Activated CD8-positive, alpha-beta memory T cell treated with anti-CD3 and anti-CD28 coated beads, Interleukin-2, amount 10 ng/mL, durations not matched to agents 7 days and 5 days (primary cell): ENCODE measurements at places on chromosomes 2 and 18. TPM values are rescaled to one million over a fixed set of nuclear protein-coding genes. Genes with fewer than 3 reads are reported as not detected.
A peak's percentile ranks its signal among the peaks of the same experiment; 100 is the strongest.

The SATB2 gene
- total RNA-seq, result 0.09 TPM

GRCh38 chr18:79283131-79283810 lies 112.5 kb upstream of the NFATC1 start:
- H3K4me3 ChIP-seq, result no peak overlapping the region
- H3K36me3 ChIP-seq, result peaks cover 9% of the 10 kb centered on the region
- H3K4me1 ChIP-seq, result peaks cover 1% of the 10 kb centered on the region
- no peaks in the 10 kb centered on the region for H3K27me3 ChIP-seq
- H3K27ac ChIP-seq, result no peak overlapping the region
- no peak for DNase-seq

The TNS1 gene
- 4.4 TPM for total RNA-seq

DNA sequence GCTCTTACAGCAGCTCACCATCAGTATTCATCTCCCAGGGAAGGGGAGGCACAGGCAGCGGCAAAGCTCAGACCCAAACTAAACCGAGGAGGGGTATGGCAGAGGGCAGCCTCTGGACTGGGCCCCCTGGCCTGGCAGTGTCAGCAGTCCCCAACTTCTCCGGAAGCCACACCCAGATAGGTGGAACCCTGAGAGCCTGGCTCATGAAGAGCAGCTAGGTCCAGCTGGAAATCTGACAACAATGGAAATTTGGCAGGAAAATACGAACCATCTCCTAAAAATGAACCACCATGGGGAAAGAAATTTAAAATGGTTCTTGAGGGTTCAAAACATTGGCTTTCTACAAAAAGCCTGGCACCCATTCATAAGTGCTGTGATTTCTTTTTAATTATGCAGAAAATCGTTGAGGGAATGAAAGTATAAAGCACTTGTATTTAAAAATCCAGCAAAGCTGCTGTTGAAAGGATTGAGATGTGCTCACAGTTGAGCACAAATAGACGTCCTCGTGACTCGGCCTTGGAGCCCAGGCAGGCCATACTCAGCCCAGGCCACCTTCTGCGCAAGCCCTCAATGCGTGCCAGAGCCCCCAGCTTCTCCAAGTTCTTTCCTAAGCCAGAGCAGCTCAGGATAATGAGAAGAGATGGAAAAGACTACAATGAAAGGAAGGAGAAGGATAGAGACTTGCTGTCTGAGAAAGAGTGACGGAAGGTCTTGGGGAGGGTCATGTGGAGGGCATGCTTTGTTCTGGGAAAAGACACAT lies 93.0 kb downstream of the COL6A3 start:
- H3K4me1 ChIP-seq, result no peaks in the 10 kb centered on the region
- H3K4me3 ChIP-seq, result no peak overlapping the region
- H3K27me3 ChIP-seq, result peaks cover 10% of the 10 kb centered on the region
- H3K27ac ChIP-seq, result no peak overlapping the region
- H3K36me3 ChIP-seq, result no peaks in the 10 kb centered on the region
- DNase-seq, result no peak

The SCN2A gene
- 0.21 TPM for total RNA-seq

The UGT1A7 gene
- not detected for total RNA-seq

The ECEL1 gene
- 0.21 TPM for total RNA-seq

DNA sequence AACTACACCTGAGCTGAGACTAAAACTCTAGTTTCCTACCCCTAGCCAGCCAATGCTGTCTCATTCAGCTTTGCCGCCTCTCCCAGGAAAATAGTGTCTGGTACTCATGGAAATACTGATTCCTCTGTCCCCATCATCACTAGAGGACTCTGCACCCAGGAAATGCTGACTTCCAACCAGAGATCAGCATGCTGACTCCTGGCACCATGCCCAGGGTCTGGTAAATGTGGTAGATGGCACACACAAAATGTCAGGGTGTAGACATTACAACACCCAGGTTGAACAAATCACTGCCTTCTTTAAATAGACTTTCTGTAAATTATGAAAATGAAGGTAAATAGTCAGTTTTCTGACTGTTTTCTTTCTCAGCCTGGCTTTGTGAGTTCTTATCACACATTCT lies 307.3 kb upstream of the CHAC2 start:
- no peaks in the 10 kb centered on the region for H3K4me1 ChIP-seq
- no peak for DNase-seq
- H3K27me3 ChIP-seq, result no peaks in the 10 kb centered on the region
- H3K36me3 ChIP-seq, result no peaks in the 10 kb centered on the region
- no peak overlapping the region for H3K4me3 ChIP-seq

GRCh38 chr18:45081566-45082181 lies 401.0 kb downstream of the SETBP1 start:
- peak overlapping the region; percentile 10 for H3K27ac ChIP-seq
- H3K36me3 ChIP-seq, result no peaks in the 10 kb centered on the region
- H3K4me1 ChIP-seq, result peaks cover 2% of the 10 kb centered on the region
- no peak for DNase-seq
- H3K27me3 ChIP-seq, result peaks cover 24% of the 10 kb centered on the region
- H3K4me3 ChIP-seq, result no peak overlapping the region

The CACNB4 gene
- total RNA-seq, result 0.14 TPM

DNA sequence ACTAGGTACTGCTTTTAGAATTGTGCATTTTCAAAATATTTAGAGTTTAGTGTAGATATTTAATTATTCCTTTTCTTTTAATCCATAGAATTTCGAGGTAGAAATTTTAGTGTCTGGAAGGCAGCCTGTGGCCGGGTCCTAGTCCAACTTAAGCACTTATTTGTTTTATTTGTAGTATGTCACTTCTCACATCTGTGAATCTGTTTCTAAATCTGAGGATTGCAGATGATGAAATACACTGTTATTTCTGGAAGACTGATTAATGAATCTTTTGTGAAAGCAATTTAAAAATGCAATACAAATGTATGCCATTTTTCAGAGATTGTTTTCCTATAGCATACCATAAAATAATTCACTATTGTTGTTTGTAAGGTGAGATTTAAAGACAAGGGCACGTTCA lies 483.9 kb upstream of the TRIB2 start:
- no peak overlapping the region for H3K27ac ChIP-seq
- no peaks in the 10 kb centered on the region for H3K4me1 ChIP-seq
- no peak for DNase-seq
- H3K27me3 ChIP-seq, result peaks cover 4% of the 10 kb centered on the region
- H3K4me3 ChIP-seq, result no peak overlapping the region

- no peaks in the 10 kb centered on the region for H3K4me1 ChIP-seq
- no peaks in the 10 kb centered on the region for H3K36me3 ChIP-seq
- H3K4me3 ChIP-seq, result no peak overlapping the region
- no peak for DNase-seq
- H3K27me3 ChIP-seq, result no peaks in the 10 kb centered on the region
Measured at GRCh38 chr18:38520786-38521185, 955.2 kb upstream of the CELF4 start.

The ADD2 gene
- total RNA-seq, result 0.45 TPM

DNA sequence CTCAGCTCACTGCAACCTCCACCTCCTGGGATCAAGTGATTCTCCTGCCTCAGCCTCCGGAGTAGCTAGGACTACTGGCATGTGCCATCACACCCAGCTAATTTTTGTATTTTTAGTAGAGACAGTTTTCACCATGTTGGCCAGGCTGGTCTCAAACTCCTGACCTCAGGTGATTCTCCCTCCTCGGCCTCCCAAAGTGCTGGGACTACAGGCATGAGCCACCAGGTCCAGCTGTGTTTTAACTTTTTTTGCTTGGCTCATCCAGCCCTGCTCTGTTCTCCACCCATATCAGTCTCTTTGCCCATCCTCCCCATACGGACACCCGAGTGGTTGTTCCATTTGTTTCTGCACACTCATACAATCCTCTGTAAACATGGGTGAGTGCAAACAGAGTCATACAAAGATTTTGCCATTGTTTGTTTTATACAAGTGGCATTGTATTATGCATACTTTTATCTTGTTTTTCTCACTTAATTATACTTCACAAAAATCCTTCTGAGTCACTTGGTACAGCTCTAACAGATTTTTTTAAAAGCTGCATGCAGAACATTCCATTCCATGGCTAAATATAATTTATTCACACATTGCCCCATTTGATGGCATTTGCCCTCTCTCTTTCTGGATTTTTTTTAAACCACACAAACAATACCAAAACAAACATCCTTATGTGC lies 5.3 kb downstream of the APOB start:
- no peaks in the 10 kb centered on the region for H3K36me3 ChIP-seq
- H3K27me3 ChIP-seq, result peaks cover 12% of the 10 kb centered on the region
- H3K27ac ChIP-seq, result no peak overlapping the region

- H3K27ac ChIP-seq, result no peak overlapping the region
- peaks cover 2% of the 10 kb centered on the region for H3K27me3 ChIP-seq
- H3K4me1 ChIP-seq, result no peaks in the 10 kb centered on the region
- DNase-seq, result no peak
- no peak overlapping the region for H3K4me3 ChIP-seq
Measured at GRCh38 chr2:220915092-220915623, 656.9 kb downstream of the EPHA4 start.

DNA sequence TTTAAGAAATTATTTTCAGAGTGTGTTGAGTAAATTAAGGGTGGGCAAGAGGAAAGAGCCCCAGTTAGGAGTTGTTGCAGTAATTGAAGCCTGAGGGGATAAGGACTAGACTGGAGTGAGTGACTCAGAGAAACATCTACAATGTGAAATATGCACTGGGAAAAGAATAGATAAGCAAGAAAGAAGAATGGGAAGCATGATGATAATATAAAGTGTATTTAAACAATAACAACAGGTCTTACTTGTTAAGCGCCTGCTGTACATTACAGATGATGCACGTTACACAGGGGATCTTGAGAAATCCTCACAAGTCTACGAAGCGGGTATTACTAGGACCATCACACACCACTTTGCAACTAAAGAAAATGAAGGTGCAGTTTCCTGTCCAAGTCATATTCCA lies 73.6 kb upstream of the STK17B start:
- peaks cover 69% of the 10 kb centered on the region for H3K4me1 ChIP-seq
- H3K27me3 ChIP-seq, result no peaks in the 10 kb centered on the region
- no peak overlapping the region for H3K4me3 ChIP-seq
- no peak overlapping the region for H3K27ac ChIP-seq
- H3K36me3 ChIP-seq, result no peaks in the 10 kb centered on the region

The RFX8 gene
- total RNA-seq, result 1.0 TPM

GRCh38 chr2:43569921-43570320 lies 25.9 kb downstream of the THADA start:
- H3K4me1 ChIP-seq, result peaks cover 65% of the 10 kb centered on the region
- no peaks in the 10 kb centered on the region for H3K27me3 ChIP-seq
- peaks cover 61% of the 10 kb centered on the region for H3K36me3 ChIP-seq
- peak; percentile 80 for DNase-seq
- H3K4me3 ChIP-seq, result peak overlapping the region; percentile 57

DNA sequence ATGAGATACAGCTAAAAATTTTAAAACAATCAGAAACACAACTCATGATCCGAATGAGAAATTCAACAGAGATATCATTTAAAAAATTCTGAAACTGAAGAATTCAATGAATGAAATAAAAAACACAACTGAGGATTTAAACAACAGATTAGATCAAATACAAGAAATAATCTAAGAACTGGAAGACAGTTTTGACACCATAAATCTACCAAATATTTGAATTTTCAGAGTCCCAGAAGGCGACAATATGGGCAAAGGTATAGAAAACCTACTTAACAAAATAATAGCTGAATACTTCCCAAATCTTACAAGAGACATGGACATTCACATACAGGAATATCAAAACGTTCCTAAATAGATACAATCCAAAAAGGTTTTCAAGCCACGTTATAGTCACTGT lies 221.9 kb downstream of the OTX1 start:
- no peaks in the 10 kb centered on the region for H3K4me1 ChIP-seq
- DNase-seq, result no peak
- H3K4me3 ChIP-seq, result no peak overlapping the region
- peaks cover 5% of the 10 kb centered on the region for H3K36me3 ChIP-seq
- H3K27me3 ChIP-seq, result no peaks in the 10 kb centered on the region

DNA sequence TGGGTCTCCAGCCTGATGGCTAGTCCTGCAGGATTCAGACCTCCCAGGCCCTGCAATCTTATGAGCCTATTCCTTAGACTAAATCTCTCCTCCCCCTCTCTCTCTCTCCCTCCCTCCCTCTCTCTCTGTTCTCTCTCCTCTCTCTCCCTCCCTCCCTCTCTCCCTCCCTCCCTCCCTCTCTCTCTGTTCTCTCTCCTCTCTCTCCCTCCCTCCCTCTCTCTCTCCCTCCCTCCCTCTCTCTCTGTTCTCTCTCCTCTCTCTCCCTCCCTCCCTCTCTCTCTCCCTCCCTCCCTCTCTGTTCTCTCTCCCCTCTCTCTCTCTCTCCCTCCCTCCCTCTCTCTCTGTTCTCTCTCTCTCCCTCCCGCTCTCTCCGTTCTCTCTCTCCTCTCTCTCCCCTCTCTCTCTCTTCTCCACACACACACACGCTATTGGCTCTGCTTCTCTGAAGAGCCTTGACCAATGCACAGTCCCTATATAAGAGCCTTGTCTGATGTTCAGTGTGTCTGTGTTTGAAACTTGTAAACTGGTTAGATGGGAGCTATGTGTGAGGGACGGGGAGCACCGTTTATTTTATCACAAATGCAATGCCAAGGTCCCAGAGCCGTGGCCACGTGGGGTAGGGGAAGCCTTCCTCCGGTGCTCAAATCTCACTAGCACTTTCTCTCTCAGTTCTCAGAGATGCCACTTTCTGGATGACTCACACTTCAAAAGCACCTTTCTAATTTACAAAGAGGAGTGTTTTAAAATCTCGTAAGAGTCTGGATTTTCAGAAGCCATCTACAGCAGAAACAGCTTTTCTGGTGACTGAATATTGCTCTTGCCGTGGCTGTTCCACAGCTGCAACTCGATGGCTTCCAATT lies 9.4 kb upstream of the PRLH start:
- H3K36me3 ChIP-seq, result peaks cover 4% of the 10 kb centered on the region
- H3K27me3 ChIP-seq, result peaks cover 34% of the 10 kb centered on the region
- H3K27ac ChIP-seq, result no peak overlapping the region
- peak; percentile 60 for DNase-seq

GRCh38 chr2:50895041-50895440 lies 136.9 kb downstream of the NRXN1 start:
- H3K4me1 ChIP-seq, result no peaks in the 10 kb centered on the region
- H3K27me3 ChIP-seq, result no peaks in the 10 kb centered on the region
- H3K27ac ChIP-seq, result no peak overlapping the region
- no peak overlapping the region for H3K4me3 ChIP-seq
- DNase-seq, result no peak

The SULT6B1 gene
- total RNA-seq, result not detected

The NEURL3 gene
- 0.38 TPM for total RNA-seq

The SLC23A3 gene
- total RNA-seq, result 3.2 TPM
